NCI-H526 (cell line): ENCODE measurements at places on chromosomes 3 and 15.

DNA sequence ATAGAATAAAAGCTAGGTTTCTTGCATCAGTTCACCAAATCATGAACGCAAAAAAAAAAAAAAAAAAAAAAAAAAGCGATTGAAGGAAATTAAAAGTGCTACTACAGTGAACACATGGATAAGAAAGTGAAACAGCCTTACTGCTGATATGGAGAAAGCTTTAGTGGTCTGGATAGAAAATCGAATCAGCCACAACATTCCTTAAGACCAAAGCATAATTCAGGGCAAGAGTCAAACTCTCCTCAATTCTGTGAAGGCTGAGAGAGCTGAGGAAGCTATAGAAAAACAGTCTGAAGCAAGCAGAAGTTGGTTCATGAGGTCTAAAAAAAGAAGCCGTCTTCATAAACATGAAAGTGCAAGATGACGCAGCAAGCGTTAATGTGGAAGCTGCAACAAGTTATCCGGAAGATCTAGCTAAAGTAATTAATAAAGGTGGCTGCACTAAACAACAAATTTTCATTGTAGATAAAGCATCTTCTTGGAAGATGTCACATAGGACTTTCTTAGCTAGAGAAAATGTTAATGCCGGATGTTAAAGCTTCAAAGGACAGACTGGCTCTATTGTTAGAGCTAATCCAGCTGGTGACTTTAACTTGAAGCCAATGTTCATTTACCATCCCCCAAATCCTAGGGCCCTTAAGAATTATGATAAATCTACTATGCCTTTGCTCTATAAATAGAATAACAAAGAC is 19.2 kb downstream of the P3H2 start:
- DNase-seq, result no peak

- DNase-seq, result no peak
Observed at GRCh38 chr3:27993051-27993450, 248.4 kb upstream of the CMC1 start.

GRCh38 chr3:42735019-42735418 is 32.4 kb upstream of the HHATL start:
- DNase-seq, result no peak

- no peak for DNase-seq
Observed at GRCh38 chr3:1962396-1963088, 136.1 kb upstream of the CNTN4 start.

- no peak for DNase-seq
Observed at GRCh38 chr3:72123908-72124441, 339.0 kb upstream of the PROK2 start.

DNA sequence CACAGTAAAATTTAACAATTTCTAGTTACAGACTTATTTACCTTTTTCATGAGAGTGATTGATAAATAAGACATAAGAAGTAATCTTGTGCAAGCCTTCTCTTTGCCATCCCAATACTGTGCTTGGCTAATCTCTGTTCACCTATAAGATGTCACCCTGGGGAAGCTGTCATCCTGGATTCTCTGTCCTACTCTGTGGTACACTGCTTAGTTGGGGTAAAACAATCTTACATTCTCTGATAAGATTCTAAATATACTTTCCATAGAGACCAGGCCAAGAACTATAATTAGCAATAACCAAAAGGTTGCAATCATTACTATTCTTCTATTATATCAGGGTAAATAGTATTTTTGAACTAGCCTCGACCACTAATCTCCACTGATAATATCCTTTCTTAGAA is 1218.3 kb upstream of the CADM2 start:
- no peak for DNase-seq

DNA sequence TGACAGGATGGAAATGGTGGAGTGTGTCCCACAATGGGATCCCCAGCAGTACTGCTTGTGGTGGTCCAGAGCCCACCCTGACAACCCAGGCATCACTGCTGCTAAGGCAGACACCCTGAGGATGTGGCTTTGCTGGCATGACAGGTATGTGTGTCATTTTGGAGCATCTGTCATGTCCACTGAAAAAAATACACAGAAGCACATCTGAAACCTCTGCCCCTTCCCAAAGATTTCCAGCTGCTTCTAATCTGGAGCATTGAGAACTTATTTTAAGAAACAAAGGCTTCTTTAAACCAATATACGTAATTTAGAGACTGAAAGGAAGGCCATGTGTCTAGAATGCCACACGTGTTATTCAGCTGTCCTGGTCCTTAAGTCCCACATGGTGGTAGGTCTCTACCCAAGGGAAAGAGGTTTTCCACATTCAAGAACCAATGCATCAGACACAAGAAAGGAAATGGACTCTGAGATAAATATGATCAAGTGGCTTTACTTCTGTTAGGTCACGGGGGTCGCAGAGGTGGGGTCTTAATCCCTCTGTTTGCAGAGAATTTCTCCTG is 88.3 kb downstream of the PDZRN3 start:
- no peak for DNase-seq

GRCh38 chr3:3160826-3161225 is 18.7 kb downstream of the CRBN start:
- DNase-seq, result no peak

DNA sequence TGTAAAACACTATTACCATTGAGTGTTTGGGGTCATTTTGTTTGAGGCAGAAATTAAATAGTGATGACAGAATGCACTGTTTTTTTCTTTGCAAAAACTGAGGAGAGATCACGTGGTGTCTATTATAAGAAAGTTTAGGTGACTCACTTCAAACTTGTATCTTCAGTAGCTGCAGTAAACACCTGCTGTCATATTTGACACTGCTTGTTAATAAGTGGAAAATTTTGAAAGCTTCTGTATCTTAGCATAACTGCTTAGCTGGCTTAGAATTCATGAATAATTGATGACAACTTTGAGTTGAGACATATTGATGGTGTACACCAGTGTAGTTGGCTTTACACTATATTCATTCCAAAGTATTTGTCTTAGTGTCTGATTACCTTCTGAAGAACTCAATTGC is 29.7 kb upstream of the MDFIC2 start:
- DNase-seq, result no peak

DNA sequence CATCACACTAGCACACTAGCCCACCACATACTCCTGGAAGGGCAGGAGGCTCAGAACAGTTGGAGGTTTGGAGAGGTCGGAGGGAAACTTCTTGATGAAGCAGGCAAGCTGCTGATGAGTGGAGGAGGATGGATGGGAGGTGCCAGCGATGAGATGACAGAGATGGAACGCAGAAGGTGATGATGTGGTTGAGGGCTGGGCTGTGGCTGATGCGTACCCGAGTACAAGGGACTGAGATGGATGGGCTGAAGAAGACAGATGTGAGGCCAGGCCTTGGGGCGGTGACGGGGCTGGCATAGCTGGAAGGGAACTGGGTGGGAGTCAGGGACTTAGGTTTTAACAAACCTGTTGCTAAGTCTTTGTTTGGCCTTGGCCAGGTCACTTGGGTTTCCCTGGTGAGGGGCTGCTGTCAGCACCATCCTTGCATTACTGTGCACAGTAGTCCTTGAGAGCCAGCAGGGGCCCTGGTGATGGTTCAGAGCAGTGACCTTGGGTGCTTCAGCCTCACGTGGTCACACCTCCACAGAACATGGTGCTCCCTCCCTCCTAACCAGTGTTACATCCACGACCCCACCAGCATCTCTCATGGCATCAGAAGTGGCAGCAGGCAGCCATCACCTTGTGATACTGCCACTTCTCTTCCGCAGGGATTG is 164.5 kb downstream of the SLCO3A1 start:
- no peak for DNase-seq

- DNase-seq, result no peak
Observed at GRCh38 chr15:36218991-36219390, 360.4 kb upstream of the CDIN1 start.

DNA sequence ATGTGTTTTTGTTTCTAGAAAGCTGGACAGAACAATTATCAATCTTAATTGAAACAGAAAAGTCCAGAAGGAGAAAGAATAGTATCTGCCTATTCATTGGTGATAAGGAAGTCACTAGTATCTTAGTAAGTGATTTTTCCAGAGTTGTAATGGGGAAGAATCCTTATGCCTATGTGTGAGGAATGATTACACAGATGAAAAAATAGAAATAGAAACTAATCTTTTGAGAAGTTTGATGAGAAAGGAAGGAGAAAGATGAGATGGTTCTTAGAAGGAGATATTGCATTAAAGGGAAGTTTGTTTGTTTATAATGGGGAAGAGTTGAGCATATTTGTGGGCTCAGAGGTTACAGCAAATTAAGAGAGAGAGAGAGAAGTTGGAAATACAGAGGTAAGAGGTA is 42.7 kb upstream of the CBLB start:
- no peak for DNase-seq

- no peak for DNase-seq
Observed at GRCh38 chr3:143712522-143712921, 135.7 kb downstream of the SLC9A9 start.

DNA sequence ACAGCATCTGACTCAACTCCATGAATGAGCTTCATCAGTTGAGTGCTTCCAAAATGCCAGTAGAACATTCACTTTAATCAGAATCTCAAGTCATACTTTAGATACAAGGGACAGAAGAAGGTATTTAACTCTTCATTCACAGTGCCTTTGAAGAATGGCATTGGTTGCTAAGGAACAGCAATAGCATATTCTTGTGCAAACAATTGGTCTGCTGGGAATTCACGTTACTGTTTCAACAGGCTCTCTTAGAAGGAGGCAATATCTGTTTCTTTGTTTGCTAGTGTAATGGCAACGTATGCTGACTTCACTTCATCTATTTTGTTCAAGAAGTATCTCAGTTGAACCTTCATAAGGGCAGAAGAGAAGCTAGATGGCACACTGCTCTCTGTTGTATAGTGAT is 113.9 kb downstream of the TMEM108 start:
- DNase-seq, result peak; percentile 40

DNA sequence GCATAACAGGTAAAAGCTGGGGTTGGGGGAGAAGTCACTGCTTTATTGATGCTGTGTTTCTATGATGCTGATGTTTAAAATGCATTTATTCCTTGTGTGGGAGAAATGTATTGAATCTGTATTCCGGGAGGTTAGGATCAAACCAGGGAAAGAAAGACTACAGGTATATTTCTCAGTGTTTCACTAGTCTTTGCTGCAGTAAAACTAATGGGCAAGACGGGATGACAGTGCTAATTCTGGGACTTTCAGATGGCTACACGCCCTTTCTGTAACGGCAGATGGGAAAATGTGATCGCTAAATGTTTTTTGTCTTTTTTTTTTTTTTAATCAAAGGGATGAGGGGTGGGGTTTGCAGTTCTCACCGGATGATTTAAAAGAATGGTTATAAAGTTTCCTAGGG is 393 bp downstream of the CNTN6 start:
- DNase-seq, result no peak

GRCh38 chr3:7194071-7194835 is 333.3 kb downstream of the GRM7 start:
- peak; percentile 72 for DNase-seq

- no peak for DNase-seq
Observed at GRCh38 chr15:98455904-98456303, 192.4 kb upstream of the IGF1R start.

- DNase-seq, result no peak
Observed at GRCh38 chr3:122793568-122794416, at the start of gene HSPBAP1. Gene HSPBAP1 (minus strand): TSS chr3:122793831. CDS start chr3:122793680, 151 bp downstream.

DNA sequence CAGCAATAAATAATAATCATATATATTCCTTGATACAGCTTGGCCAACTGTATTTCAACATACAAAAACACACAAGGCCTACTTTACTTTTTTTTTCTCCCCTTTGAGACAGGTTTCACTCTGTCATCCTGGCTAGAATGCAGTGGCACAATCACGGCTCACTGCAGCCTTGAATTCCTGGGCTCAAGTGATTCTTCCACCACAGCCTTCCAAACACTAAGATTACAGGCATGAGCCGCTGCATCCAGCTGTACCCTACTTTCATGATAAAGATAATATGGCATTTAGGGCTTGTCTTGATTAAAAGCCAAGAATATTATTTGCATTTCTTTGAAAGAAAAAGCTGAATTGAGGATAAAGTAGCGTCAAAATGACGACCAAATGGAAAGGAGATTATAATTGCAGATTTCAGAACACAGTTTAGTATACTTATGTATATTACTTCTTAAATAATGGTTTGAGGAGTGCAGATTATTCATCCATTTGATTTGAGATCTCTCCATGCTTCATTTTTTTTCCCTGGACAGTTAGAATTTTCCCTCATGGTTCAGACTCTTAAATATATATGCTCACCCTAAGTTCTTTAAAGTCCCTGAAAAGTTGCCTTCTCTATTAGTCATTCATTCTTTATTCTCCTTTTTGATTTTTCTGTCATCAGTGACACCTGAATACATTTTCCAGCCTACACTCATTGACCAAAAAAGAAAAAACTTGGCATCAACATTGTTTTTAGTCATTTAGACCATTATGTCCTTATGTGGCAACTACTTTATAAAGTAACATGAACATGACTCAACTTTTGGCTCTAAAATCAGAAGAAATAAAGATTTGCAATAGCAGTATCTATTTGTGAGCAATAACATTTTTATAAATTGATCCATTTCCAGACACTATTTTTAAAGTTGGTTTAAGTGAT is 48.5 kb upstream of the MLF1 start:
- DNase-seq, result no peak

DNA sequence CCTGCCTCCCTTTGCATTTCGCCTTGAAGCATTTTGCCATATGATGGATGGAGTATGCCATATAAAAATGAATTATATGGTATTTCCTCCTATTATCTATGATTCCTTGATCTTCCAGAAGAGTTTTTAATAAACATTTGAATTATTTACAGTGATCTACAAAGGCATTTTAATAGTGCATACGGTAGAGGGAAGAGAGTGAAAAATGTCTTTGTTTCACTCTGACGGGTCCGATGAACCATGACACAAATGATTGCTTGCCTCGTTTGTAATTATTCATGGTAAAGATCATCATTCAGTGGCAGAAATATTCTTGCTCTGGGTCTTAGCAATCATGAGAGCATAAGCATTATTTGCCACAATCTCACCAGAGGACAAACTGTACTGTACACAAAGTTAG is 1010.9 kb downstream of the NTRK3 start:
- no peak for DNase-seq

GRCh38 chr3:186506857-186507256 is 37.3 kb downstream of the CRYGS start:
- DNase-seq, result no peak

- DNase-seq, result no peak
Observed at GRCh38 chr3:175207361-175207760, 348.2 kb downstream of the NAALADL2 start.

DNA sequence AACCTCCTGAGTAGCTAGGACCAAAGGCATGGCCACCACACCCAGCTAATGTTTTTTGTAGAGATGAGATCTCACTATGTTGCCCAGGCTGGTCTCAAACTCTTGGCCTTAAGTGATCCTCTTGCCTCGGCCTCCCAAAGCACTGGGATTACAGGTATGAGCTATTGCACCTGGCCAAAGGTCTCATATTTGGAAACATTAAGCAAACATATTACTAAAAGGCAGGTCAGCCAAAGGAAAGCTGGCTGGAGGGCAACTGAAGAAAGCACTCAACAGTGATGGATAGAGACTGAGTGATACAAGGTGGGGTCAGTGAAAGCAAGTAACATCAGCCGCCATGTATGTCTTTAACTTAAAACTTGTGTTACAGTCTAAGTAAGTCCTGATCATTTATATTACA is 57.5 kb downstream of the TBC1D2B start:
- DNase-seq, result no peak

- DNase-seq, result no peak
Observed at GRCh38 chr3:149992416-149993058, 21.8 kb upstream of the PFN2 start.

GRCh38 chr3:24496529-24497482 is 2.2 kb upstream of the THRB start:
- no peak for DNase-seq

GRCh38 chr15:52714968-52715367 is 35.8 kb upstream of the ATOSA start:
- no peak for DNase-seq

GRCh38 chr3:14261229-14261628 is 82.6 kb downstream of the LSM3 start:
- DNase-seq, result peak; percentile 28

GRCh38 chr3:31725976-31726375 is 193.3 kb downstream of the STT3B start:
- no peak for DNase-seq
